Caco-2 (cell line): ENCODE measurements at places on chromosomes 16 and 17. TPM values are rescaled to one million over a fixed set of nuclear protein-coding genes. Genes with fewer than 3 reads are reported as not detected.

RFWD3 gene
- total RNA-seq = 111 and 118 TPM in 2 replicates

ABCC12 gene
- not detected in 2 replicates for total RNA-seq

RAI1 gene
- 44.3 and 46.7 TPM in 2 replicates for total RNA-seq

INPP5K gene
- total RNA-seq = 24.1 and 27.3 TPM in 2 replicates

OR4D2 gene
- total RNA-seq = not detected in 2 replicates

DNAH9 gene
- total RNA-seq = not detected in 2 replicates

TEX19 gene
- total RNA-seq = 3.4 and 4.2 TPM in 2 replicates

CLCN7 gene
- 119 and 127 TPM in 2 replicates for total RNA-seq
